ENCODE measurements at places on chromosomes 12 and 14. TPM values are rescaled to one million over a fixed set of nuclear protein-coding genes. Genes with fewer than 3 reads are reported as not detected.

STON2 gene
- 1.6 TPM for total RNA-seq

DNA sequence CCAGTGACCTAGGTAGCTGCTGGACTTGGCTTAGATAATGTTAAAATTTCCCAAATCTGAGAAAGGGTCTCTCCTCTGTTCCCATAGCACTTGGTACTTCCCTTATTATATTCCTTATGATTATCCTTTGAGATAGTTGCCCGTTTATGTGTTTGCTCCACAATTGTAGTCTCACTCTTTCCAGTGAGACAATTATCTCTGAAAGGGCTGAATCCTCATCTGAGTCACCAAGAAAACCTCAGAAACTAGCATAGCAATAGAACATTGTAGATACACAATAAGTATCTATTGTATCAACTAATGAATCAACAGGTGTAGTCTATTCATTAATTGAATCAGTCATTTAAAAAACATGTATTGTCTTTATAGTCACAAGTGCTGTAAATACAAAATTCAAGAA is 119.1 kb upstream of the FAR2 start:
- DNase-seq = no peak

CIROP gene
- total RNA-seq = not detected

DNA sequence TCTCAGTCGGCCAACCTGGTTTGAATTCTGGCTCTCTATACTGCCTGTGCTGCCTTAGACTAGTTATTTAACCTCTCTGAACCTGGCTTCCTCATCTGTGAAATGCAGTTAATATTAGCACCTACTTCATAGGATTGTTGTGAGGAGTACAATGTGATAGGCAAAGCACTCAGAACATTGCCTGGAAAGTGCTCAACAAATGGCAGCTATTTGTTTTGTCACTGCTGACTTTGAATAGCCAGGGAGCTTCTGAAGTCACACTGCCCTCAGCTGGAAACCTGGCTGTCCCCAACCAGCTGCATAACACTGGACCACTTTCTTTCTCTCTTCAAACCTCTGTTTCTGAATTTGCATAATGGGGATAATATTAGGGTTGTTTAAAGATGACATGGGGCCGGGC is 9.6 kb downstream of the TMEM30B start:
- DNase-seq = no peak

ISCU gene
- 112 TPM for total RNA-seq

DNA sequence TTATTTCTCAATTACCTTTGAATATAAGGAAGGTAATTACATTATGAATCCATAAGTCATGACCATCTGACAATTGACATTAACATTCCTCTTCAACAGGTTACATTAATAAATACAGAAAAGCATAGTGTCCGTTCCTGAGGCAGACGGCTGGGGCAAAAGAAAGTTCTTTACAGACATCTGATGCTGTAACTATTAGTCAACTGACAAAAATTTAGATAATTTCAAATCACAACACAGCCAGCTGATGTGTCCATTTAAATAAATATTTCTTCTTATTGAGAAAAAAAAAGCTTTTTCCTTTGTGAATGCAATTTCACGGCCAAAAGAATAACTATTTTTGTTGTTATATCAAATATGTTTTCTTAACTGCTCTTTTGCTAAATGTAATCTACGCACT is 9.2 kb upstream of the PYROXD1 start:
- no peak for DNase-seq

- DNase-seq = no peak
Measured at GRCh38 chr14:29098656-29099055, 332.1 kb downstream of the FOXG1 start.
